Effector memory CD4-positive, alpha-beta T cell (primary cell): ENCODE measurements at places on chromosomes 6 and 20.

DNA sequence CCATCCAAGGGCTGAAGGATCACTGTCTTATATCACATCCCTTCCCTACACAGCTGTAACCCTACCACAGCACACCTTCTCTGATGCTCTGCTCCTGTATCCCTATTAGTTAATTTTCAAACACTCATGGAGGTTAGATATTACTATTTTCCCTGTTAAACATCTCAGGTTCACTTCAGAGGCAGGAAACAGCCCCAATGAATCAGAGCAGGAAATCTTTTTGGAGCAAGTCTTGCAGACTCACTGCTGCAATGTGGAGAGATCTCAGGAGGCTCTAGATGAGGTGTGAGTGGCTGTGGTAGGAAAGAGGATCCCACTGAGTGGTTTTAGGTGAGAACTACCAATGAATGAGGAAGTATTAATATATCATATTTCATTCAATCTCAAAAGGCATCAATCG is 19.7 kb upstream of the HTR1B start:
- no peak for DNase-seq

DNA sequence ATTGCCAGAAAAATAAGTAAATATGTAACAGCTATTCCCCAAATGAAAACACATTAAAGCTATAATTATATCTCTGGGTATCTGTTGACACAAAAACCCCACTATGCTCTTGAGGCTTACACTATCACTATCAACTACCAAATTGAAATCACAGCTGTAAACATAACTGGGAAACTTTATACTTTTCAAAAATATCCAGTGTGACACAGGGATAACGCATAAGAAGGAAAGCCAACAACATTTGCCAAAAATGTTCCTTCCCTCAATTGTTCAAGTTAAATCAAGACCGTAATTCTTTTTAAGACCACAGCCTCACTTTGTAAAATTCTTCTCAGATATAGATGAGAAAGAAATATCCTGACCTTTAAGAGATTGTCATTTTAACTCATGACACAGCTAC is 3.1 kb downstream of the ZHX3 start:
- no peak for DNase-seq

- no peak for DNase-seq
These were observed 20.3 kb upstream of the TENT5A start for GRCh38 chr6:81772741-81773140.

GRCh38 chr20:5735845-5736510 is 14.2 kb upstream of the SHLD1 start:
- no peak for DNase-seq

- peak; percentile 47 for DNase-seq
These were observed 6.9 kb upstream of the HELZ2 start for GRCh38 chr20:63580796-63581461.

DNA sequence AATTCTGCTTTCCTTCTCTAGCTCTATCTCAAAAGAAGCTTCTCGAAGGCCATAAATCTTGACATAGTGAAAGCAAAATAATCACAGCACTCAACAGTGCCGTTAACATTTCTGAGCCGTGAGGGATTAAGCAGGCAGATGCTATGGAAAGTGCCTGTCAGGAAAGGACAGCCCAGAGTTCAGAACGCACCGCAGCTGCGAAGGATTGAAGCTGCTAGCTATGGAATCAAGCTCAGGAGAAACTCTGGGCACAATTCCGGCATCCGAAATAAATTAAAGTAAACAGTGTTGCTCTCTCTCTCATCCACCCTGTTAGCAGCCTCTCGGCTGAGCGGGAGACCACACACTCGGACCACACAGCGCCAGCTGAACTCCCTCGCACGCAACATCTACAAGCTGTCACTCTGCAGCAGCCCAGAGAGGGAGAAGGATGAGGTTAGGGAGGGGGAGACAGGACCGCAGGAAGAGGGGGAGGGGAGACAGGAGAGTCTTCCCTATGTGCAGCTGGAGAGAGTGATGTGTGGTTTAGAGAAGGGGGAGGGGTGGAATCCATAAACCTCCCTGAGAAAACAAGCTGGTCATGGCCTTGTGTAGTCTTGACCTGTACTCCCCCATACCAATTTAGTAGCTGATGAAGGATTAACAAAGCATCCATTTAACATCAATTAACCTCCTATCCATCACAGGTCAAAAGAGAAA is 9.0 kb downstream of the EXOC2 start:
- DNase-seq: no peak

DNA sequence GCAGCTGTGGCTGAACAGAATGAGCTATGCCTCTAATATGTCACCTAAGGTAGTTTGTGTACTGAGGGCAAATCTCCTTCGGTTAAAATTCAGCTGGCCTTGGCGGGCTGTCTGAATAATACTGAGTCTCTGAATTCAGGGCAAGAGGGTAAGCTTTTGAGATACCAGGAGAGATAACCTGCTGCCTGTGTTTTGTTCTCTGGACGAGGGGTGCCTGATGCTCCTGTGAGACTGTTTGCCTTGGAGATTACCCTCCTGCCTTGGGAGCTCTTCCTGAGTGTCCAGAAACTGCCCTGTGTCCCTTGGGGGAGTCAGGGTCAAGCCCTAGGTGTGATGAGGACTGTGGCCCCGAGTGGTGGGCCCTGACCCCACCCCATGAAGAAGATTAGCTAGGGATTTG is 282.9 kb downstream of the KIF16B start:
- DNase-seq: no peak

GRCh38 chr6:79981652-79982051 is 22.8 kb upstream of the TTK start:
- DNase-seq: no peak

DNA sequence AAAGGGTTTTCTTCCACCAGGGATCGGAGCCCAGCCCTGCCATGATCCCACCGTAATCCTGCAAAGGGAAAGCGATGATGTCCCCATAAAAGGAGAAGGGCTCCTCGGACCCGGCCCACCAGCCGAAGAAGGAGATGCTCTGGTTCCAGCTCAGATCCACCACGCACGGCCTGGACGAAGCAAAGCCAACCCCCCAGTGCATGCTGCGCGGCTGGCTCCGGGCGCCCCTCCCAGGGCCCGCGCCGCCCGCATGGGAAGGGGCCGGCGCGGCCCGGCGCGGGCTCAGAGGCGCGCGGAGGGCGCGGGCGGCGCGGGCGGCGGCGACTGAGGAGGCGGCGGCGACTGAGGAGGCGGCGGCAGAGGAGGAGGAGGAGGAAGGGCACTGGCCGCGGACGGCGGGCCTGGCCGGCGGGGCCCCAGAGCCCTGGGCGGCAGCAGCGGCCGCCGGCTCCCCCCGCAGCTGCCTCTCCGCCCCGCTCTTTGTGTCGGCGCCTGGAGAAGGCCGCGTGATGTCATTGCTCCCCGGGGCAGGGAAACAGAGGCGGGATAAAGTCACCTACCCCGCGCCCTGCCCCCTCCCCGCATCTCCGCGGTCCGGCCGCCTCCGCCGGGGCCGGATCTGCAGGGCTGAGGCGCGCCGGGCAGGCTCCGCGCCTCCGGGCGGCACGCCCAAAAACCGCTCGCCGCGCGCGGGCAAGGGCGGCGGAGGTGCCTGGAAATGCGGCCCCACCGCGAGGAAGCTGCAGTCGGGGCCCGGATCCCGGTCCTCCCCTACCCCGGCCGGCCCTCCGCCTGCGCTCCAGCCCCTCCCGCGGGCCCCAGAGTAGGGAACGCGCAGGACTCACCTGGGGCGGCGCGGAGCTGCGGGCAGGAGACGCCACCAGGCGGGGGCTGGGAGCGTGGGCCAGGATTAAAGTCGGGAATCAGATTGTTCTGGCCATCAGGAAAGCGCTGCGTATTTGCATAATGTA is at the start of gene FAXC:
Gene FAXC (minus strand): TSS at position 504 of the 971 bp plus-strand sequence. CDS start 302 bp downstream, at position 202.
- no peak for DNase-seq

DNA sequence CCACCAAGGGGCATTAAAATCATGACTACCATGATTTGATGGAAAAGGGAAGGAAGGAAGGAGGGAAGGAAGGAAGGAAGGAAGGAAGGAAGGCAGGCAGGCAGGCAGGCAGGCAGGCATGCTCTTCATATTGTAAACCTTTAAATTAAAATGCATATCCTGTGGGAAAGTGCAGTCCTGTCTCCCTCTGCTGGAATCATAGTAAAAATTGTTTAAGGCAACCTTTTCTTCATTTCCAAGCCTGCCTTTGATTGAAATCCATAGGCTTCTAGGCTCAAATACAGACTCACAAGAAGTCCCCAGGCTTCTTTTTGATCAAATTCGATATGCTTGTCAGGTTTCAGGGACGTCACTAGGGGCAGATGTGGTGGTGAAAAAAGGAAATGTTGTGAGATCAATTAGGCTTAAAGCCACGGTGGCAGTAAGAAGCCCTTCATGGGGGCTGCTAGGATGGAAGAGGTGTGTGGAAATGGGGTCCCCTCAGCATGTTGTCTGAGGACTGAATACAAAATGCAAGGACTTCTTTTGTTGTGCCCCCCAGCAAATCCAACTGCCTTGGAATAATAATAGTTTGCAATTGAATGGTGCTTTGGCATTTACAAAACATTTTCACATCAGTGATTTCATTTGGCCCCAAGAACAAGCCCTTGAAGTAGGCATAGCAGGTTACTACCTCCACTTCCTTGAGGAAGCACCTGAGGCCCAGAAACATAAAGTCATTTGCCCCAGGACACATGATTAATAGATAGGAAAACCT is 25.6 kb upstream of the GABRR1 start:
- no peak for DNase-seq

GRCh38 chr20:37999526-38000263 is 33.6 kb downstream of the TTI1 start:
- DNase-seq: no peak

- DNase-seq: no peak
These were observed 161.5 kb upstream of the POU3F2 start for GRCh38 chr6:98672681-98673475.

DNA sequence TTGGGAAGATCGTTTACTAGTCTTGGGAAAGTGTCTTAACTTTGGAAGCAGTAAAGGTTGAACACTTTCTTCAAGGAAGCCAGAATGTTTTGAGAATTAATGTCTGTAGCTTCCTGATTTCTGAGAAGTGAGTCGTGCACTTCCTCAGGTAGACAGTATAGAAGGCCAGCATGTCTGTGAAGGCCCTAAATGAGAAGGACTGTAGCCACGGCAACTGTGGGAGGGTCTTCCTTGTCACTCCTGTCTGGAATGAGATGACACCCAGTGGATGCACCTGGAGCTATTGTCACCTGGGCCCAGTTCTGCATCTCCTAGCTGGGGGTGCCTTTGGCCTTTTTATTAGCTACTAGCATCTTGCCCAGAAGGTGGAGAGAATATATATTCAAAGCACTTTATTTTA is 8.8 kb downstream of the STX16 start:
- DNase-seq: no peak

DNA sequence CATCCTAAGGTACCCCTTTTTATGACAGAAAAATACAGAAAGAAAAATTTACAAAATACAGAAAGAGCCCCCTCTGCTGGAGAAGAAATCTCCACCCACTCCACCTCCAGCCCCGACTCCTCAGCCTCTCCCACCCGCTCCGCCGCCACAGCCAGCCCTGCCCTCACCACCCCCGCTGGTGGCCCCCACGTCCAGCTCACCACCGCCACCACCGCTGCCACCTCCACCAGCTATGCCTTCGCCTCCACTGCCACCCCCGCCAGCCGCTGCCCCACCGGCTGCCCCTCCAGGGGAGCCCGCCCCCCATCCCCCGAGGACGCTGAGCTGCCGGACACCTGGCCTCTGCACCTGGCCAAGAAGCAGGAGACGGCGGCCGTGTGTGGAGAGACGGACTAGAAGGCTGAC is 17.7 kb downstream of the WFDC2 start:
- no peak for DNase-seq

- DNase-seq: no peak
These were observed 154.0 kb upstream of the FLRT3 start for GRCh38 chr20:14491436-14491835.

- no peak for DNase-seq
These were observed 51.0 kb downstream of the NCOA6 start for GRCh38 chr20:34774449-34774848.

DNA sequence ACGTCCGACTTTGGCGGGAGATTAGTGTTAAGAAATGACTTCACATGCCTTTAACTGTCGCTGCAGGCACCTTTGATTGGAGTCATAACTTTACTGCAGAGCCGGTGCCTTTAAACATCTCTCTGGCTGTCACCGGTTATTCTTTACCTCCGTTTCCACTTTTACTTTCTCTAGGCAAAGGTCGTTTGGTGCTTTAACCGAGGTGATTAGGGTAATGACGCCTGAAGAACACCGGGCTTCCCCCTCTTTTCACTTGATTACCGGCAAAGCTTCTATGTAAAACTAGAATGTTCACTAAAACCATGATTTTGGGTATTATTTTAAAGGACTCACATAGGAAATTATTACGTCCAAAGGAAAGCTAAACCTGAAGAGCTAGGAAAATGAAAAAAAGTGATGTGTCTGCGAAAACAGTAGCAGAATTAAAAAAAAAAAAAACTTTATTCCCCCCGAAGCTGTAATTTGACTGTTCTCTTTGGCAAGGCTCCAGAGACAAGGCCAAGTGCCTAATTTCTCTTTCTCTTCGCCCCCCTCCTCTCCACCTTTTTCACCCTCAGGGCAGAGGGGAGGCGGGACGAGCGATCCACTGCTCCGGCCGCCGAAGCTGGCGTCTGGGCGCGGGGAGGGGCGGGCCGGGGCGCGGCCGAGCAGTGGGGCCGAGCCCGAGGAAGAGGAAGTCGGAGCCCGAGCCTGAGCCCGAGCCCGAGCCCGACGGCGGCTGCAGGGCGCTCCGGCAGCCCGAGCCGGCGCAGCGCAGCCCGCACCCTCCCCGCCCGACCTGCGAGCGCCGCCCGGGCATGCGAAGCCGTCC is at the start of gene PLEKHG1:
Gene PLEKHG1 (plus strand): TSS at position 687 of the 811 bp plus-strand sequence. CDS start 133,797 bp downstream, outside the sequence.
- peak; percentile 36 for DNase-seq

- no peak for DNase-seq
These were observed 2.8 kb upstream of the PLCG1 start for GRCh38 chr20:41134362-41135186.

- no peak for DNase-seq
These were observed 51.2 kb downstream of the BMP6 start for GRCh38 chr6:7777074-7777473.

GRCh38 chr6:35739645-35740524 is 3.1 kb downstream of the ARMC12 start:
- no peak for DNase-seq

DNA sequence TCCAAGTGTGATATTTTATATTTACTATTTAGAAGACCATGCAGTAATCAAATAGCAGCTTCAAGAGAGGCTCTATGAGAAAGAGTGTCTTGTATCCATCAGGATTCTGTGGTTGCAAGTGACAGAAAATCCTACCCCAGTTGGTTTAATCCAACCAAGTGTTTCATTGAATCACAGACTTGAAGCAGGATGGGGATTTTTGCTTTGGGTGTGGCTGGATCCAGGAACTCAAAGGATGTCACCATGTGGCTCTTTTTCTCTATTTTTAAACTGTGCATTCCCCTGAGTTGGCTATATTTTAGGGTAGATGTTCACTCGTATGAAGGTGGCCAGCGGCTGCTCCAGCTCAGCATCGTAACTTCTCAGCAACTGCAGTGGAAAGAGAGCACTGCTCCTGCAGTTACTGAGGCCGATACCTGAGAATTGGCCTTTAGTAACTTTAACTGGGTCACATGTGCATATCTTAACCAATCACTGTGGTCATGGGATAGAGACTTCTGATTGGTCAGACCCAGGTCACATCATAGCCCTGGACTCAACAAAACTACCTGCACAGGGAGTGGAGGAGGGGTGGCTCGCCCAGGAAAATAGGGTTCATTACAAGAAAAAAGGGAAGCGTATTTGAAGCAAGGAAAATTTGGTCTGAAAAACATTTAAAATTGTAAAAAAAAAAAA is 396.1 kb upstream of the SULF2 start:
- no peak for DNase-seq
